Urothelium cell line (cell line): ENCODE measurements at places on chromosomes 7 and 10.

DNA sequence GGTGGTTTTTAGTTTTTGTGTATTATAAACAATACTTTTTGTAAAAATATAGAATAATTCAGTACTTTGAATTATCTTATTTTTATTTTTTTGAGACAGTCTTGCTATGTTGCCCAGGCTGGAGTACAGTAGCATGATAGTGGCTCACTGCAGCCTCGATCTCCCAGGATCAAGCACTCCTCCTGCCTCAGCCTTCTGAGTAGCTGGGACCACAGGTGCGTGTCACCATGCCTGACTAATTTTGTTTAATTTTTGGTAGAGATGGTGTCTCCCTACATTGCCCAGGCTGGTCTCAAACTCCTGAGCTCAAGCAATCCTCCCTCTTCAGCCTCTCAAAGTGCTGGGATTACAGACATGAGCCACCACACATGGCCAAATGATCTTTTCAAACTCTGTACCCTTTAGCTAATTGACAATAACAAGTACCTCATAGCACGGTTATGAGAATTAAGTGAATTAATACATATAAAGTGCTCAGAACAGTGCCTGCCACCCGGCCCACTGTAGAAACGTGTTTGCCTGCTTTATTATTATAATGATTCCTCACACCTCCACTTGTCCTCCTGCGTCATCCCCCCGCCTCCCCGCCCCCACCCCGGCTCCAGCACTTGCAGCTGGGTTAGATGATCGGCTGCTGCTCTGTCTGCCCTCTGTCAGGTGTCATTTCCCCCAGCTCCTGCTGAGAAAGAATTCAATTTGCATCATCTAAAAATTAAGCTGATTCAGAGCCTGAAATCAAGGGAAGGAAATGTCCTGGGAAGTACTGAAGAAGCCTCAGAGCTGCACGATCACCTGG lies 53.6 kb upstream of the NRF1 start:
- DNase-seq: no peak

DNA sequence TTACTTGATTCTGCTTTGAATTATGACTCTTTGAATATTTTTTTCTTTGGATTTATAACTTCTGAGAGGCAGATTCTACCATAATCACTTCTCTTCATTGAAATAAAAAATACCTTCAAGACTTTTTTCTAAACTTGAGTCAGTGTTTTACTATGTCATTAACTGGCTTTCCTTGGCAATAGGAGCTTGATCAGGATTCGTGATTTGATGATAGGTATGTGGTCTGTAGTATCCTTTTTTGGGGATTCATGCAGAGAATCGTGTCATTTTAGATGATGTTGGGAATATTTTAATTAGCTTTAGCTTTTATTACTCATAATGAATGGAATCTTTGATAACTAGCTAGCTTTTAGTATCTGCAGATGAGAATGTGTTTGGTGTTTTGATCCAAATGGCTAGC lies 83.3 kb downstream of the PHTF2 start:
- no peak for DNase-seq

DNA sequence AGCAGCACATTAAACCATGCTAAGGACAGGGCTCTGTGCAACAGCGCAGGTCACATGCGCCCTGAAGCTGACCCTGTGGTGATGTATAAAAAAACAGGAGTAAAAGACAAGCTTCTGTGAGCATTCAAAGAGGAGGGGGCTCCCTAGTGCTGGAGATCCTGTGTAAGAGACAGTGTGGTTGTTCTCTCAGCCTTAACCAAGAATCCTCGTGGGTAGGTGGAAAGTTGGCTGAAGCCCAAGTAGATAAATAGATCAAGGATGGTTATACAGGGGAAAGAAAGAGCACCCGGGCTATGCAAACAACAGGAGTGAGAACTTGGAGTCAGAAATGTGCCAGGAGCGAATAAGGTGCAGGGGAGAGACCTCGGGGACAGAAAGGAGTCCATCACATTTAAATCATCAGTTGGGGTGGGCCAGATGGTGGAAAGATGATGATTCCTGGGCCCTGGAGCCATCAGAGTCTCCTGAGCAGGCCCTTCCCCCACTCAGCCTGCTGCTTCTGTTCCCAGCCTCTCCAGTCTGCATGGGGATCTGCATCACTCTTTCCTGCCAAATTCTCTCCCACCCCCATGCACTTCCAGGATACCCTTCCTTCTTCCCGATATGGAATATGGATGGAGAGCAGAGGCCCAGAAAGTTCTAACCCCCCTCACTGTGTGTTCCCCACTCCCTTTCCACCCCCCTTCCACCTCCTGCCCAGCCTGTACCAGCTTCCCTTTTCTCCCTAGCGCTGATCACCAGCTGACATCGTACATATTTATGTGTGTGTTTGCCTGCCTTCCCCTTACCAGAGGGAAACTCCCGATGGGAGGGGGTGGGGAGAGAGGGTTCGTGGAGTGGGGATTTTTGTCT lies 78.1 kb upstream of the PRR15 start:
- no peak for DNase-seq

DNA sequence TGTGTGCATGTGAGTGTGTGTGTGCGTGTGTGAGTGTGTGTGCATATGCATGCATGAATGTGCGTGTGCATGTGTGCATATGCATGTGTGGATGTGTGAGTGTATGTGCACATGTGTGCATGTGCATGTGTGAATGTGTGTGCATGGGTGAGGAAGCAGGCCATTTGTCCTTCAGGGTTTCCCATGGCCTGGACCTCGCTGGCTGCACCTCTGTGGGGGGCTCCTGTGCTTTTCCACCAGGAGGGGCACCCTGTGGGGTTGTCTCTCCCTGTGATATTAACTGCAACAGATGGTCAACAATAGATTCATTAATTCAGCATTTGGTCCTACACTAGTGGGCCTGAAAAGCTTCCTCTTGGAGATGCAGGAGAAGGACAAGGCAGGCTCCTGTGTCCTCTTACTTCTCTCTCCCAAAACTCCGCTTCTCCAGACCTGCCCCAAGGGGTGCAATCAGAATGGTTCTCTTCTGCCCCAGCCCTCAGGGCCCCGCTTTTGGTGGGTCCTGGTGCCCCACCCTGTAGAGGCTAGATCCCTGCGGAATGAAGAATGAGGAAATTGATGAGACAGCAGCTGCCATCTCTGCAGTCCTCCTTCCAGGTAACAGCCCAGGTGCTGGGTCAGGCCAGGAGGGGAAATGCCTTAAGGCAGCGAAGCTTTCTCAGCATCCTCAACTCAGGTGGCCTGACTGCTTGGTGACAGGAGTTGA lies 41.5 kb upstream of the NUB1 start:
- no peak for DNase-seq

DNA sequence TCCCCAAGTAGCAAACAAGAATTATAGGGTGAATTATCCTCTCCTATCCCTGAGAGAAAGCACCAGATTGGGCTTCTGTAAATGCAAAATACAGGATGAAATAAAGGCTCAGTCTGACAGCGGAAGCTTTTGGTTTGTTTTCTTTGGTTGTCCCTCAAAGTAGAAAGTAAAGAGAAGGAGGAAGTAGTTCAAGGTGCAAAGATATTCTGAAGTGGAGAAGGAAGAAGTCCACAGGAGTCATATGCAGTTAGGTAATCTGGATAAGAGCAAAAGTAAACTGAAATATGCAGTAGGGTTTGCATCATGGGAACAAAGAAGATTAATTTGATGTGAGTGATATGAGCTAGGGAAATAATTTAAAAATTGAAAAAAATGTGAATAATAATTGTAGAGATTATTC lies 1071.9 kb downstream of the CNTNAP2 start:
- no peak for DNase-seq

DNA sequence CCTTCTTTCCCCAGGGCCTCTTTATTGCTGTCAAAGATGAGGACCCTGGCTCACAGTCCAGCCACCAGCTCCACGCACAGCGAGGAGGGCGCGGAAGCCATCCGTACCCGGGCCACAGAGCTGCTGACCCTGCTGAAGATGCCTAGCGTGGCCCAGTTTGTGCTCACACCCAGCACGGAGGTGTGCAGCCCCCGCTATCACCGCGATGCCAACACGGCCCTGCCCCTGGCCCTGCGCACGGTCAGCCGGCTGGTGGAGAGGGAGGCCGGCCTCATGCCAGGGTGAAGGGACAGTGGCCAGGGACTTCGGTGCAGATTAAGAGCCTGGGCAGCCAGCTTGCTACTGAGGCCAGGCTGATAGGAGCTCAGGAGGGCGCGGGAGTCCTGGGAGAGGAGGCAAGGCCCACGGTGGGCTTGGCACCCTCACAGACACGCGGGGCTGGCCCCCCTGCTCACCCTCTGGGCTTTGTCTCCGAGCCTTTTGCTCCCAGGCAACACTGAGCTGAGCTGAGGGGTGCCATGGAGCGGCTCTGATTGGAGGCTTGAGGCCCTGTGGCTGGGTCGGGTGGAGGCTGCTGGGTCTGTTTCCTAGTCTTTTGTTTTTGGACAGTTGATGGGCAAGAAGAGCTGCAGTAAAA lies 15.8 kb downstream of the AP5Z1 start:
- DNase-seq: no peak

GRCh38 chr10:124530816-124531215 lies 69.2 kb downstream of the LHPP start:
- DNase-seq: no peak

DNA sequence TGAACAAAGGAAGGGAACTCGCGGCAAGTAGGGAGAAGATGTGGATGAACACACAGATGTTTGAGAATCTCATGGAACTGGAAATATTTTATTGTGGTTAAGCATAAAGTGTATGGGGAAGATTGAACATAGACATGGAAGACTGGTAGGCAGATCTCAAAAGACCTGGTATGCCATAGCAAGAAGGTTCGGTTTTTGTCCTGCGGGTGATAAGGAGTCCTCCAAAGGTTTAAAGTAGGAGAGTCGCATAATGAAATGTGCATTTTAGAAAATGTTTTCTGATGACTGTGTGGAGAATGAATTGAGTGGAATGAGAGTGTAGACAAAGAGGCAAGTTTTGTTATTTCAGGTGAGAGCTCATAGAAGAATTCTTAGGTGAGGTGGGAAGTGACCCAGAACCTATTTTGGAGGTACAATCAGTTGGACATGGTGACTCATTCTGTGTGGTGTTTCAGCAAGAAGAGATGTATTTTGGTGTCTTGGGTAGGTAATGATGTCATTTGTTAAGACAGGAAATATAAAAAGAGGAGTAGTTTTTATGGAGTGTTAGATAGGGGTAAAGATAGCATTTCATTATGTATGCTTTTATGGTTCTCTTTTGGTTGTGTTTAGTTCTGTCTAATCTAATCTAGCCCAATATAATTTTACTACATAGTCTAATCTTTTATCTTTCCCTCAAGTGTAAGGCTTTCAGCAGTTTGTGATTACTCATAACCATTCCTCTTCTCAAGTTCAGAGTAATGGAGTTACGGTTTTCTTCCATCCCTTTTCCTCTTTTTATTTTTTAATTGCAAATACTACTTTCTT lies 239.2 kb downstream of the EXOC4 start:
- no peak for DNase-seq
